ENCODE measurements at places on chromosomes 5 and 9. TPM values are rescaled to one million over a fixed set of nuclear protein-coding genes. Genes with fewer than 3 reads are reported as not detected.

Gene WNK2
- total RNA-seq = not detected

Gene TMEM171
- 3.0 TPM for total RNA-seq

Gene GRHPR
- total RNA-seq = 175 TPM

Gene DDX31
- 8.2 TPM for total RNA-seq

Gene PPWD1
- total RNA-seq = 20.8 TPM

Gene AMBP
- total RNA-seq = not detected

Gene BTNL9
- not detected for total RNA-seq

Gene FCN1
- total RNA-seq = not detected

Gene SPATA31C1
- total RNA-seq = not detected

Gene DDX4
- total RNA-seq = not detected

Gene PHF24
- total RNA-seq = 0.74 TPM

Gene HSPB3
- not detected for total RNA-seq

Gene SLC6A18
- total RNA-seq = not detected

Gene ADAMTSL2
- total RNA-seq = not detected

Gene ALDH7A1
- 26.9 TPM for total RNA-seq

Gene ADAMTS12
- 14.7 TPM for total RNA-seq

Gene PLPPR1
- total RNA-seq = not detected

Gene RANBP17
- 4.7 TPM for total RNA-seq

Gene THBS4
- 2.4 TPM for total RNA-seq

Gene GPR150
- total RNA-seq = 0.59 TPM

Gene CCL28
- total RNA-seq = 0.34 TPM

Gene PCDHGB2
- total RNA-seq = 0.50 TPM

Gene OBP2B
- total RNA-seq = not detected

Gene TCERG1
- 37.5 TPM for total RNA-seq

Gene ZNF354C
- total RNA-seq = 2.8 TPM

Gene FRMD3
- 0.59 TPM for total RNA-seq

Gene DAB2IP
- 10.1 TPM for total RNA-seq

Gene SUSD3
- 5.6 TPM for total RNA-seq

Gene ARHGAP26
- total RNA-seq = 0.67 TPM

Gene PCDHGB6
- total RNA-seq = 1.3 TPM

Gene ANXA2R
- total RNA-seq = 1.6 TPM

Gene ISL1
- not detected for total RNA-seq

Gene PPP2R2B
- total RNA-seq = under 0.01 TPM

Gene ENTPD2
- total RNA-seq = not detected

Gene TXNDC8
- not detected for total RNA-seq

Gene OMD
- total RNA-seq = not detected

Gene DMRT3
- not detected for total RNA-seq

Gene SPATA31A3
- not detected for total RNA-seq

Gene AGXT2
- total RNA-seq = not detected

Gene ANKRD33B
- total RNA-seq = 3.7 TPM

Gene RBM27
- total RNA-seq = 11.9 TPM
